ENCODE measurements at places on chromosomes 6 and 20. TPM values are rescaled to one million over a fixed set of nuclear protein-coding genes. Genes with fewer than 3 reads are reported as not detected.

MTHFD1L gene
- 30.6 TPM for total RNA-seq

GRCh38 chr6:126054258-126054702 lies 67.9 kb downstream of the TRMT11 start:
- no peak for DNase-seq

DNA sequence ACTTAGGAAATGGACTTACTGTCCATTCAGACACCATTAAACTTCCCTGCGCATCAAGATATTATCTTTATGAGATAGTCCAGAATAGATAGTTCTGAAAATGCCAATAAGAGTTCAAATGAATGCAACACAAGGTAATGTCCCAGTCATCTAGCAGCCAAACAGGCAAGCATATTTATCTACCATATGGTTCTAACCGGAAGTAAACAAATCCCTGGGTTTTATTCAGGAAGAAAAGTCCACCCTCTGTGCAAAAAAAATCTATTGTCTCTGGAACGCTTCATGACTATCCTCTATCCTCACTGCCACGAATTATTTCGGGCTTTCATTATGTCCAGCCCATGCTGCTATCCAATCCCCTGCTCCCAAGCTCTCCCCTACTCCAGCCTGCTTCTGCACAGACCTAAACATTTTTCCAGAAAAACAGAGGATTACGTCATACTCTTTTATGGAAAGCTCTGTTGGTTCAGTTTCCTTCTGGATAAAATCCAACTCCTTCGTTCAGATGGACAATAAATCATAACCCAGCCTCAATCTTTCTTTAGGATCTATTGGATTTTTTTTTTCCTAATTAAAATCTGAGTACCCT lies 11.4 kb downstream of the PPIL6 start:
- no peak for DNase-seq

STX11 gene
- total RNA-seq, result 1.3 TPM

DNA sequence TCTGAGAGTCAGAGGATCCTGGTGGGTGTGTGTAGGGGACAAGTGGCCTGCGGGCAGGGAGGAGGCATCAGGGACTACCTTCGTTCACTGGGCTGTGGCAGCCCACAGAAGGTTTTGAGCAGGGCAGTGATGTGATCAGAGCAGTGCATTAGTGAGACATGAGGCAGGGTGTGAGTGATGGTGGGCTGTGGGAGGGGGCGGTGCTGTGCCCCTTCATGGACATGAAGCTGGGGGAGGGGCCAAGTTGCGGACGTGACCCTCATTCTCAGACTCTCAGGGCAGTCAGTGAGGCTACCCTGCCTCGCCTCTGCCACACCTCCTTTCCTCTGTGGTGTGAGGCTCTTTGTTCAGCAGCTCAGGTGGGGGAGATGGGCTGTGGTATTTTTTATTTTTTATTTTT lies 142.2 kb upstream of the RNF24 start:
- no peak for DNase-seq

BNIP5 gene
- 1.4 TPM for total RNA-seq

- no peak for DNase-seq
Measured at GRCh38 chr6:14231501-14232280, 114.1 kb downstream of the CD83 start.

- no peak for DNase-seq
Measured at GRCh38 chr6:149264629-149265028, 52.9 kb upstream of the TAB2 start.

RPP40 gene
- 11.6 TPM for total RNA-seq
